Activated T-cell treated with anti-CD3 and anti-CD28 coated beads, Interleukin-2, amount 50 U/mL, for 48 hours (primary cell): ENCODE measurements at places on chromosomes 7 and 10.

DNA sequence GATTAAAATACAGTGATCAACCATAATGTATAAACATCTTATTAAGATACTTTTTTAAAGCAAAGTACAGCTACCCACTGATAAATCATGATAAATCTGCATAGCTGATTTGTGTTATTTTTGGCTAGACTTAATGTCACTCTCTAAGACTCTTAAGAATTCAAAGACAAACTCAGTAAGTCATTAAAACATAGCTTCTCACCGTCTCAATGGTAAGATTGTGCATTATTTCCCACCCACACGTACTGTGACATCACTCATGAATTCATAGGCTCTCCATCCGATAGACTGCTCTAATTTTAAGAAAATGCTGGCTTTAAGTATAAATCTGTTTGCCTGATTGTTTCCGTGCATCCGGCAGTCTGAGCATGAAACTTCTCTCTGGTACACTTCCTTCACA is 266.1 kb downstream of the GLI3 start:
- no peak for DNase-seq

DNA sequence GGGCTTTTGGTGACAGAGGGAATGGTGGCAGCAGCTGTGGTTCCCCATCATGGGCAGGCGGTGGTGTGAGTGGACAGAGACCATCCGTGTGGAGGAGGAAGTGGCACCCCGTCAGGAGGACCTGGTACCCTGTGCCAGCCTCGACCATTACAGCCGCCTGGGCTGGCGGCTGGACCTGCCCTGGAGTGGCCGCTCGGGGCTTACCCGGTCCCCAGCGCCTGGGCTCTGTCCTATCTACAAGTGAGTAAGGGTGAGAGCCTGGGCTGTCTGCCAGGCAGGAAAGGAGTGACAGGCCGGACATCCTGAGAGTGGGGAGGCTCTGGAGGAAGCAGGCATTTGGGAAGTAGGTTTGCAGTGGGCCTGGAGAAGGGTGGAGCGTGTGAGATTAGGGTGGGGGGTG is 2.9 kb upstream of the ZNF467 start:
- DNase-seq, result no peak

DNA sequence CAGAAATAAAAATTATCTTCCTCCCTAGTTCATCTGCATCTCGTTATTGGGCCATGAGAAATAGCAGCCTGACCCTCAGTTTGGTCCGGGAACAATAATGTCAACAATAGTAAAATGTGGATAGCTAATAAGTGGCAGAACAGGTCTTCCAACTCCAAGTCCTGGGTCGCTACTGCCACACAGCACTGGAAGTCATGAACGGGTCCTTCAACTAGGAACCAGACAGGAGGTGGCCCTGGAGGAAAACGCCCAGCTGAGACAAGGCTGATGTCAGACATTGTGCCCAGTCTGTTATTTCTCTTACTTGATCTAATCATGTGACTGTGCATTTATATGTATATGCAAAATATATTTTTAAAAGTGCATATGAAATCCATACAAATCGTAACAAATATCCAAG is 51.8 kb downstream of the PYROXD2 start:
- no peak for DNase-seq

DNA sequence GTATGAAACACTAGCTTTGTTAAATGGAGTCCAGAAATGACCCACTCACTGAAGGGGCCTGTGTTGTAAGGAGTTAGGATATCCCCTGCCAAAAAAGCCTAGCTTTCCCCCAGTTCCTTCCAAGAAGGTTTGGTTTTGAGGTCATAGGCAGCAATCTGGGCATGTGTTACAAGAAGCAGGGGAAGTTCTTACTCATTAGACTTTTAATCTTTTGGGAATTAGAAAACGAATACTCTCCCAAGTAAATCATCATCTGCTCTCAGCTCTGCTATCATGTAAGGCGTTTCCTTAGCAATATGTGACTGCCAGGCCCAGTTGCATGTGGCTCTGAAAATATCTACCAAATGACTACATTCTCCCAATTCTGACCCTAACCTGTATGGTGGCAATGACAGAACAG is 3.7 kb downstream of the NOD1 start:
- no peak for DNase-seq

DNA sequence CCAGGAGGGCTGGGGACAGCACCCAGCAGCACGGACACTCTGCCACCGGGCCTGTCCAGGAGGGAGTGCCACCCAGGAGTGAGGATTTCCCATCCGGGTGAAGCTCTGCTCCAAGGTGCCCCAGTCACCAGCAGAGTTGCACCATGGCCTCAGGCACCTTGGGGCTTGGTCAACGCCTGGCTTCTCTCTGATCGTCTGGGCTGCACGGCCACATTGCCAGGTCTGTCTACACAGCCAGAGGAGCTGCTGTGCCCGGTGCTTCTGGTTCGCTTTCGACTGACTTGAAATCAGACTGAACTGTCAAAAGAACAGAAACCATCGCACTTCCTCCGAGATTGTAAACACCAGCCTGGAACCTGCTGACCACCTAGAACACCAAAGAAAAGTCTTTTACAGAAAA is 12.0 kb downstream of the SHH start:
- DNase-seq, result no peak

- no peak for DNase-seq
Observed at GRCh38 chr7:20447021-20447650, 116.4 kb downstream of the ITGB8 start.
